ENCODE measurements at places on chromosomes 3 and 15.

DNA sequence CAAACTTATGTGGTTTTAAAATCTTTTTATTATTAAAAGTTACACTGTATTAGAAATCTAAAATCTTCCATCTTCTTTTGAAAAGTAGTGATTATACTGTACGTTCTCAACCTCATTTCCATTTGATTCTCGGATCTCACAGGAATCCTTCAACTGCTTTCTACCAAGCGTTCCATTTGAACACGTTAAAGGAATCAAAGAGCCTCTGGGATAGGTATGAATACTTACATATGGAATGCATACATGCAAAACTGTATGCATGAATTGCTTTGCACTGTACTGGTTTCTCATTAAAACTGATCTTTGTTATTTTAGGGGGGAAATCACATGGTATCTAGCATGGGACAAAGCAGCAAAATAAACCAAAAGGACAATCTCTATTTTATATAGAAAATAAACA is 14.8 kb downstream of the TSC22D2 start:
- no peak for DNase-seq

GRCh38 chr3:193190146-193190786 is 50.8 kb upstream of the PLAAT1 start:
- no peak for DNase-seq

DNA sequence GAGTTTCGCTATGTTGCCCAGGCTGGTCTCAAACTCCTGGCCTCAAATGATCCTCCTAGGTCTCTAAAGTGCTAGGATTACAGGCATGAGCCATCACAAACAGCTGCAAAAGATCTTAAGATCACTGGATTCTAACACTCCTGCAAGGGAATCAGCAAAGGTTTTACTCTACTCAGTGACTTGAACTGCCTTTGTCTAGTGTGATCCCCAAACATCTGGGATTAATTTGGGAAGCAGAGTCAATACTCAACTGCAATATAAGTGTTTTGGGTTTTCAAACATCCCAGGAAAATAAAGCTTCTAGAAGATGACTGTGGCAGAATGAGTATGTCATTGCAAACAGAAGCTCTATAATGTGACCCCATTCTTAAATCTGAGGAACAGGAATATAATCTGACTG is 7.2 kb downstream of the SPG21 start:
- no peak for DNase-seq

- DNase-seq = no peak
These were observed 287.2 kb downstream of the CGGBP1 start for GRCh38 chr3:87771337-87772192.

GRCh38 chr3:194573680-194574437 is 59.4 kb downstream of the TMEM44 start:
- no peak for DNase-seq

DNA sequence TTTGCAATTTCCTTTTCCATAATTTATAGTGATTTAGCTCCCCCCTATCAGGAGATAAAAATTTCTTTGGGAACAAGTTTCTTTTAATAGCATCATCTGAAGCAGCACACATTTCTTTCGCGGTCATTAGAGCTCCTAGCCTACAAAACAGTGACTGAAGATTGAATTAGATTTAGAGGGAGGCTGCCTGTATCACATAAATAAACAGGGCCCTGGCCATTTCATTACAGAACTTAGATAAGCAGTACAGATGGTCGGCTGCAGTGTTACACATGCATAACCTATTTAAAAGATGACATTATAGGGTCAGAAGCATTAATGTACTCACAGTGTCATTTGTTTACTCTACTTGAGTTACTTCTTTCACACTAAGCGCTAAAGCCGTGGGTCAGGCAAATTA is 81.4 kb upstream of the SLC25A26 start:
- DNase-seq = no peak

- DNase-seq = no peak
These were observed 37.4 kb downstream of the SYN2 start for GRCh38 chr3:12041446-12042041.

DNA sequence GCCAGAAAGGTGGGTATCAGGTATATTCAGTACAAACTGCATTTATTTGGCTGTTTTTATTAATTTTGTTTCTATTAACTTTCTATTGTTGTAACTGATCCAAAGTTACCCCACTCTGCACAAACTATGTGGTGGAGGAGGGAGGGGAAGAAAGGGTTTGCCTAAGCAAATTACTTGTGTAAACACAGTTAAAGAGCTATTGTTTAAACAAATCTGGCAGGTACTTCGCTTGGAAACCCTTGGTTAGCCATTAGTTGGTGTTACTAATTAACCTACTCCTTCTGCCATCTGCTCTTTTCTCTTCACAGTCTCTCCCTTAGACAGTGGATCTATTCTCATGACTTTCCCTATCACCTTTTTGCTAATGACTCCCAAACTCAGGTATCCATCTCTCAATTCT is 328.4 kb upstream of the NECTIN3 start:
- DNase-seq = no peak

DNA sequence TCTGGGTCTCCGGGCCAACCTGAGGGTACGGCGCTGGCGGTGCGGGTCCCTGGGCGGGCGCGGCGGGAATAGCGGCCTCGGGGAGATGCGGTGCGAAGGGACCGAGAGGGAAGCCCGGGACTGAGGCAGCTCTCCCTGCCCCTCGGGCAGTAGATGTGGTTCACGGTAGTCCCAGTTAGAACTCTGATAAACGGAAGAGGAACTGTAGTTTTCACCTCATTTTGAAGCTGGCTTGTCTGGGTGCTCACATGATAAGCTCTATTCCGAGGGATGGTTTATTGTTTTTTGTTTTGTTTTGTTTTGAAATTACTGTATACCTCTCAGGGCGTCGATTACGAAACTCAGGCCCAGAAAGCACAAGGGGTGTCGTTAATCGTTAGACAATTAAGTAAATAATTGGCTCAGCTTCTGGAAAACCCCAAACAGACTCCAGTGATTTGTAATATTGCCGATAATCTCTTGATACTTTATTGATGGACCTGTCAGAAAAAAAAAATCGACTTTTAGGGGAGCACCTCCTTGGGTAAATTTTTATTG is 413 bp downstream of the NUSAP1 start:
- DNase-seq = no peak

- no peak for DNase-seq
These were observed 3.5 kb downstream of the NAALADL2 start for GRCh38 chr3:174862666-174863065.

- no peak for DNase-seq
These were observed 2.8 kb downstream of the FURIN start for GRCh38 chr15:90871139-90871715.

GRCh38 chr3:27939940-27940339 is 217.8 kb upstream of the EOMES start:
- no peak for DNase-seq

- DNase-seq = no peak
These were observed 11.2 kb downstream of the ATP8B4 start for GRCh38 chr15:50107591-50108408.

- no peak for DNase-seq
These were observed 92.2 kb upstream of the ANKRD28 start for GRCh38 chr3:15889936-15890335.

DNA sequence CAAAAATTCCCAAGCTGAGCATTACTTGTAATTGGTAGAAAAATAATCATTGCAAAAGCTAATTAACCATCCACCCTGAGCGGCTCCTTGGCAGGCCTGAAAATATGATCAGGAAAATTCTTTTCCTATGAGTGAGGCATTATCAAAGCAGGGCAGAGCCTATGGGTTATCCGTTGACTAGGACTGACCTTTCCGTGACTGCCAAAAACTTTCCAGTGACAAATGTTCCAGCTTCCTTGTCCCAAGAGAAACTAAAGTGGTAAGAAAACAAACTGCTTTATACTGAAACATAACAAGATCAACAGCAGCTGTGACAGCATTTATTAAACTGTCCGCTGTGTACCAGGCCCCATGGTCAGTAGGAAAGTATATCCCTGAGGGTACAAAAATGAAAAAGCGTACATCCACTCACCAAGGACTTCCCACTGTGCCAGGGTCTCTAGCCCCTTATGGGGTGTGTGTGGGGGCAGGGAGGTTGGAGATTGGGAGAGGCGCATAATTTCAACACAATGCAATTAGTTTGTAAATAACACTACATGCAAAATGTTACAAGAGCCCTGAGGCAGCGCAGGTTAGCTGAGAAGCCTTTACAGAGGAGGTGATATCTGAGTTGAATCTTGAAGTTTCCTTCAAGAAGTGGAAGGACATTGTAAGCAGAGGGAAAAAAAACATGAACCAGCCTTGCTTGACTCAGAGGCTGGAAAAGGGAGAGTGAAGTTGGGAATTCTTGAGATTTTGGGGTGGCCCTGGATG is 8.5 kb downstream of the LIPC start:
- DNase-seq = peak; percentile 28

DNA sequence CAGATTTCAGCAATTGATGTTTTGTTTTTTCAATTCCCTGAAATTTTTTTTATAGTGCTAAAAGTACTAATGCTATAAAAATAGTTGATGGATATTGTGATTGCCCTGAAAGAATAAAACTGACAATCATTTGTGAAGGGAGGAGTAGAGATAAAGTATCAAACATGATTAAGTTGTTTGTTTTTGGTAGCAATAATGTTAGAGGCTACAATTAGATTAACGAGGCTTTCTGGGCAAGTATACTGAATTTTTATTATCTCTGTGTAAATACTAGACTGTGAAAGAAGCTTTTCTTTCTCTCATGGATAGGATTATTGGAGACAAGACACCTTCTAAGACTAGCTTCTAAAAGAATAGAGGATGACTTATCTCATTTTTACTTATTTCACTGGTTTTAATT is 15.6 kb downstream of the NR1D2 start:
- DNase-seq = no peak

DNA sequence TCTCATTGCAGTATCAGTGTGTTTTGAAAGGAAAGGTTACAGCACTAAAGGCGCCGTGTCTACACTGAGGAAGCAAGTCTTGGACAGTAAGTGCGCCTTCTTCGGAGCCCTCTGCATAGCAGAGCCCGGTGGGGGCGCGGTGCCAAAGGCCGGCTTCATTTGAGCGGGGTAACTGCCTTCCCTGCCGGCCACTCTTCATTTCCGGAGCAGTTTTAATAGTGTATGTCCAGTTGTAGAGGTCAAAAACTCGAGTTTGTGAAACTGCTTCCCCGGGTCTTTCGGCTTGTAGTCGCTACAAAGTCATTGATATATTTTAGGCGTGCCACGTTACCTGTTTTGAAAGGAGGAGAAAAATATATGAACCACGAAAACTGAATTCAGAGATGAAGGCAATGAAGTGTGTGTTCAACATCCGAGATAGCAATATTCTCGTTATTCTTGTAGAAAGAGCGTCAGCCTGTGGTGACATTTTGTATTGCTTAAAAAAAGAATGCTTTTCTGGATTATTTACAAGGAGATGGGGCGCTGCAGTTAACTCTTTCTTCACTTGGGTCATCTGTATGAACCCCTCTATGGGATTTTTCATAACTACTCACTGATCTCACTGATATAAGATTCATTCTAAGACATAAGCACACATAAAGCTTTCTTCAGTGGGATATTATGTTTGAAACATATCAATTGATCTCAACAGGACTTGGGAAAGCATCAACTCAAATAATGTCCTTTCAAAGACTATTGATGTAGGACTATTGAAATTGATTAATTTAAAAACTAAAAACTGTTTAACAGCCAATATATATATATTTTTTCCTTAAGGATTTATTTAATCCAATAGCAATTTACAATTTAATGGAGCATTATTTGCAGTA is 3.0 kb downstream of the ALCAM start:
- peak; percentile 78 for DNase-seq

GRCh38 chr3:133388696-133389395 is 11.0 kb upstream of the BFSP2 start:
- no peak for DNase-seq

DNA sequence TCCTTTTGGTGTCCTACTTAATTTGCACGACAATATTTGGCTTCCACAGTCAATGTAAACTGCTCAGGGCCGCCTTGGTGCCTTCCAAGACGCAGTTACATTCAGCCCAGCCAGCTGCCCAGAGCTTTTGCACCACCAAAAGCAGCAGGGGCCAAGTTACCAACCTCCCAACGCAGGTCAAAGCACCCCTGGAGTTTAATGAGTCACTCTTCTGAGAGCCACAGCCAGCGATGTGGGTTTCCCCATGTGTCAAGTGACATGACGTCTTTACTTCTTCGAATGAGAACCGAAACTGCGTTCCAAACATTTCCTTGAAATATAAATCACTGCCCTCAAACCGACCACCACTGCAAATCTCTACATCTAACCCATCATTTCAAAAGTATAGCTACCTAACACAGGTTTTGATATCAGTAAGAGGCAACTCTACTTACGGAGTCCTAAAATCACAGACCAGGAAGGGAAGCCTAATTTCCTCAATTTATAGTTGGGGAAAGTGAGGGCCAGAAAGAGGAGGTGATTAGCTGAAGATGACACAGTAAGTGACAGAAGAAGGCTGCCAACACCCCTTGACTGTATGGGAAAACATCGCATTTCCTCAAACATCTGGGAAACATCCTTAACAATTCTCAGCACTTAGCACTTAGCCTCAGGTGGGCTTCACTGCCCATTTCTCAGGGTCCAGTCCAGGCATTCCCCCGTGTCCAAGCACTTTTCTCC is 24.5 kb downstream of the MB21D2 start:
- peak; percentile 21 for DNase-seq

- DNase-seq = no peak
These were observed 602 bp upstream of the BAHD1 start for GRCh38 chr15:40439960-40440742.

DNA sequence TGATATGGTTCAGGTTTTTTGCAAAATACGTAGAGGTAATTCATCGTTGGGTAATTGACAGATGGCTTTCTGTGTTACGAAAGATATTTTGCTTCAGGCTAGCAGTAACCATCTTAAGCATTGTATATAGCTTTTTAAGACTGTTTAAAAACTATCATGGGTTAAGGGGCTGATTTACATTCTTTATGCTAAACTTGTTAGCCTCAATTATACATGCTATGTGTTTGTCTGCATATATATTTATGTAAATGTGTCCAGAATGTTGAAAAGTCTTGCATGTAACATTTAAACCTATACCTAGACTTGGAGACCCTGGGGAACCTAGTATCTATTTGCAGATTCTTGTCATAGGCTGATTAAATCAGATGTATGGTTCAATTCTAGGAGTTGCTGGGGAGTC is 11.1 kb upstream of the P2RY14 start:
- DNase-seq = no peak

DNA sequence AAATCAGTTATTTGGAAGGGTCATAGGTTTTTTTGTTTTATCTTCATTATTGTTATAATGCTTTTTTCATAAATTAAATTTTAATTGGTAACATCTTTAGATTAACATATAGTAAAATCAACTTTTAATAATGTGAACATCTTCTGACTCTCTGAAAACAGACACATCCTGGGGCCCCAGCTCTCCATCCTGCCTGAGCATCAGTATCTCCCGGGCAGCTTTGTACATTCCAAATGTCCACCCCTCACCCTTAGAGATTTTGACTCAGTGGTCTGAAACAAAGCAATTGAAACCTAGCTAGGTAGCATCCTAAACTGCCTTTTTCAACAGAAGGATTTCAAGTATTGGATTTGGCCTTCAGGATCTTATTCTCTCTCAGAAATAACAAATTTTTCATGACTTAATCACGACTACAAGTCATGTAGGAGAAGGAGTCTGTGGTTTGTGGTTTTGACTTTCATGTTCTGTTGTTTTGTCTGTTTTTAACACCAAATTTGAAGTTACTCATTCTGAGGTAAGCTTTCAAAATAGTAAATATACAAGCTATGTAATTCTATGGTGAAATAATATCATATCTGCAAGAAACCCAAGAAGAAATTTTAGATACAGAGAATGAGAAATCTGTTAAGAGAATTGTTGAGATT is 147.3 kb upstream of the UBE2E2 start:
- no peak for DNase-seq

GRCh38 chr15:31774045-31774444 is 256.3 kb upstream of the CHRNA7 start:
- DNase-seq = no peak

GRCh38 chr3:182622241-182622545 is 171.1 kb upstream of the ATP11B start:
- DNase-seq = no peak

- DNase-seq = no peak
These were observed 77.8 kb downstream of the B3GNT5 start for GRCh38 chr3:183330881-183331280.

All from tibial nerve (tissue), 4 donors.